ENCODE measurements at places on chromosomes 16 and 17.

DNA sequence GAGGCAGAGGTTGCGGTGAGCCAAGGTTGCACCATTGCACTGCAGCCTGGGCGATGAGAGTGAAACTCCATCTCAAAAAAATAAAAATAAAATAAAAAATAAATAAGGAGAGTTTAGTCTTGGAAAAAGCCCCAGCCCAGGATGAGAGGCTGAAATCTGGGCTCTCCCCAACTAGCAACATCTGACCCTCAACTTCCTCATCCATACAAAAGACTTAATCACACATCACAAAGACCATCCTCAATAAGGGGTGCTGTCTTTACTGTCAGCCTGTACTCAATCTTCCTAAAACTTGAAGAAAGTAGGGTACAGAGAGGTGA lies 11.4 kb upstream of the SLC4A1 start:
- DNase-seq = no peak

GRCh38 chr17:59893676-59894100 lies 767 bp downstream of the RPS6KB1 start:
- no peak for DNase-seq

DNA sequence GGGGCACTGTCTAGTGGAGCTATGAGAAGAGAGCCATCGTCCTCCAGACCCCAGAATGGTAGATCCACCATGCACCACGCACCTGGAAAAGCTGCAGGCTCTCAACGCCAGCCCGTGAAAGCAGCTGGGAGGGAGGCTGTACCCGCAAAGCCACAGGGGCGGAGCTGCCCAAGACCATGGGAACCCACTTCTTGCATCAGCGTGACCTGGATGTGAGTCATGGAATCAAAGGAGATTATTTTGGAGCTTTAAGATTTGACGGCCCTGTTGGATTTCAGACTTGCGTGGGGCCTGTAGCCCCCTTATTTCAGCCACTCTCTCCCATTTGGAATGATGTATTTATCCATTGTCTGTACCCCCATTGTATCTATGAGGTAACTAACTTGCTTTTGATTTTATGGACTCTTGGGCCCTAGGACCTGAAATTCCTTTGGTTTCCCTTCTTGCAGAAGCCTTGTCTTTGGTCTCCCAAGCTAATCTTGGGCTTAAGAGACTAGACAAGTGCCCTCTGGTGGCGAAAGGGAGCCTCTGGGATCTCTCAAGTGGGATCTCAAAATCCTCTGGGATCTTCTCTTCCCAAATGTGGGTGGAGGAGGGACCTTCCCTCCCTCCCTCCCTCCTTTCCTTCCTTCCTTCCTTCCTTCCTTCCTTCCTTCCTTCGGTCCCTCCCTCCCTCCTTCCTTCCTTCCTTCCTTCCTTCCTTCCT lies 58.2 kb upstream of the HAPSTR1 start:
- peak; percentile 37 for DNase-seq

DNA sequence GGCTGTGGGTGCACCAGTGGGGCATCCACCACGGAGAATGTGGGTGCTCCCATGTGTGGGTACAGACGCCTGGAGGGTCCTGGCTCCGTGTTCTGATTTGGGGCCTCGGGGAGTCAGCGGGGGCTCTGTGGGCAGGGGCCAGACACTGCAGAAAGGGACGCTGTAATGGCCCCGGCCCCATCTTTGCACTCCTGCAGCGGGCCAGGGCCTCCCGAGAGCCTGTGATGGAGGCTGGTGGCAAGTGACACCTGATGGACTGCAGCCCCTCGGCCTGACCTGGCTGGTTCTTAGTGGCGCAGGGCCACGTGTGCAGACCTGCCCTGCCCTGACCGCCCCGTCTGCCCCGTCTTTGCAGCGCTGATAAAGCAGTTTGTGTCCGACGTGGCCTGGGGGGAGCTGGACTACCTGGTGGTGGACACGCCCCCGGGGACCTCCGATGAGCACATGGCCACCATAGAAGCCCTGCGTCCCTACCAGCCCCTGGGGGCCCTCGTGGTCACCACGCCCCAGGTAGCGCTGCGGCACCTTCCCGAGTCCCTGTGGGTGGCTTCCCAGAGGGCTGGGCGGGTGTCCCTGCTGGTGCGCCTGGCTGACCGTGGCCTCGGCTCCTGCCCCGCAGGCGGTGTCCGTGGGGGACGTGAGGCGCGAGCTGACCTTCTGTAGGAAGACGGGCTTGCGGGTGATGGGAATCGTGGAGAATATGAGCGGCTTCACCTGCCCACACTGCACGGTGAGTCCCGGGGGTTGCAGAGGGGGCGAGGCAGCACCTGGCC lies 4.7 kb downstream of the NUBP2 start:
- no peak for DNase-seq

DNA sequence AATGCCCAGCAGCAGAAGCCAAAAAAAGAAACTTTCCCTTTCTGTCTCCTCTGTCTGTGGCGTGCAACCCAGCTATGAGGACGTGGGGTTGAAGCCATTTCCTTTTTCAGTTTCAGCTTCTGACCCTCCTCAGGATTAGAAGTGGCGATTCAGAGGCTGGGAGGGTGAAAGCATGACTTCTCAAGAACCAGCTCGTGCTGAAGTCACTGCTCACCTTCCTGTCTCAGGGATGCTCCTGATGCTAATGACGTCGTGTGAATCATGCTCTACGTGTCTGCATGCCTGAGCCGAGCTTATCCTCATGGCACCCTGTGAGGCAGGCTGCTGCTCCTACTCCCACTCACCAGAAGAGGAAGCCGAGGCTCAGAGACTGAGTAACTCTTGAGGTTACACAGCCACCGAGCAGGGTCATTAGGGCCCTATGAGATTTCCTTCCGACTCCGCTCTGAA lies 5.7 kb upstream of the LPO start:
- DNase-seq = peak; percentile 78

DNA sequence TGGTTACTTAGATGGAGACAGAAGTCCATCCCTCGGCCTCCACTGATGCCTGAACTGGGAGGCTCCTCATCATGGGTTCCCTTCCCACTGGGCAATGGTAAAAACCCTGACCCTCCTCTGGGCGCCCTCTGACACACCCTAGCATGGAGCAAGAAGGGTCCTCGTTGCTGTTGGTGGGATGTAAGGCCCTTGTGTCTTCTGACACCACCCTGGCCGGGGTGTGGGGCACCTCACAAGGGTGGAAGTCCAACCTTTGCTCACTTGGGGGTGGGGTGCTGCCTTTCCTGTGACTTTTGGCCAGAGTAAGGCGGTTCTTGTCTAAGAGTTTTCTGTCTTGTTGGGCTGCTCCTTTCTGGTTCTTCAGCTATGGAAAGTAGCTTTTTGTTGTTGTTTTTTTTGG lies 28.7 kb downstream of the MPRIP start:
- no peak for DNase-seq

- DNase-seq = no peak
These were observed 30.4 kb upstream of the SALL1 start for GRCh38 chr16:51181503-51181811.

DNA sequence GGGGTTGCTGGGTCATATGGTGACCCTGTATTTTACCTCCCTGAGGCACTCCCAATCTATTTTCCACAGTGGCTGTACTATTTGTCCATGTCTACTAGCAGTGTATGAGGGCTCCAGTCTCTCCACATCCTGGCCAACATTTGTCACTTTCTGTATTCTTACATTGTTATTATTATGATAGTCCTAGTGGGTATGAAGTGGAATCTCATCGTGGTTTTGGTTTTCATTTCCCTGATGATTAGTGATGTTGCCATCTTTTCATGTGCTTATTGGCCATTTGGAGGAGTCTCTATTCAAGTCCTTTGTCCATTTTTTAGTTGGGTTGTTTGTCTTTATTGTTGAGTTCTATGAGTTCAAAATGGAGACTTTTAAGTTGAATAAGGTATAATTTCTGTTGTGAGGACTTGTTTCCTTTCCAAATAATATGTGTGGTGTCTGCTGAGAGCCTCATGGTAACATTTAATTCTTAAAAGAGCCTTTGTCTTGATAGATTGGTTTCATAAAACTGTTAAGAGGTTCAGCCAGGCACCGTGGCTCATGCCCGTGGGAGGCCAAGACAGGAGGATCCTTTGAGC lies 108.2 kb downstream of the RPTOR start:
- peak; percentile 12 for DNase-seq

- no peak for DNase-seq
These were observed 4.3 kb downstream of the RCVRN start for GRCh38 chr17:9900784-9901183.

GRCh38 chr16:11310997-11311561 lies 29.9 kb upstream of the PRM1 start:
- no peak for DNase-seq
